ENCODE measurements at places on chromosomes 2 and 18.

DNA sequence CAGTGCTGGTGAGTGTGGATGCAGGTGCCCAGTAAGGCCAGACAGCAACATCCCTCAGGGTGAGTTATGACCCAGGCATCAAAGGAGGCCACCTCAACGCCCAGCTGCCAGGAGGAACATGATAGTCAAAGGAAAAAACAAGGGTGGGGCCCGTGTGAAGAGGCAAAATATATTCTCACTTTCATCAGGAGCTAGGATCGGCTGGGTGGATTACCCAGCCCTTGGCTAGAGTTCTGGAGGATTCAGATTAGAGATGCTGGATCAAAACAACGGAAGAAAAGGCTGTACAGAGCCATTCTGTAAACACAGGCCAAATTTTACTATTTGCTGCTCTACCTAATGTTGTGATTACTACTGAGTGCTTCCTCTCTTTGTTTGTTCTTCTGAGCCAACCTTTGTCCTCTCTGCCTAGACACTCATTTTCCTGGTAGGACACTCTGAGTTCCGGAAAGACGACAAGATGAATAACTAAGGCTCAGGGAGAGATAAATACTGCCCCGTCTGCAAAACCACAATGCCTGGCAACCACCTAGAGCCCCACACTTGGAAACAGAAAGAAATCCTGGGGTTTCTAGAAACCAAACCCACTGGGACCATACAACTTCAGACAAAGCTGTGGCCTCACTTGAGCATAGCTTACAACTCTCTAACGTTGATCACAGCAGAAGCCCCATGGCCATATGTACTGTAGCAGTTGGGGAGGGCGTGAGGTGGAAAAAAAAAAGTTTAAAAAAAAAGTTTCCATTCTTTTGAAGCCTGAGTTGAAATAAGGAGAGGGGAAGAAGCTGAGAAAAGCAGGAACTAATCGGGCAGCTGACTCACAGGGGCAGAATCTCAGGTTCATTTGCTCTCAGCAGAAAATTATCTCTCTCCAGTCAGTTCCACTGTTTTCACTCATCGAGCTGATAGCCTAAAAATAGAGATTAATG, 17.8 kb upstream of the PMAIP1 start:
- DNase-seq = no peak

DNA sequence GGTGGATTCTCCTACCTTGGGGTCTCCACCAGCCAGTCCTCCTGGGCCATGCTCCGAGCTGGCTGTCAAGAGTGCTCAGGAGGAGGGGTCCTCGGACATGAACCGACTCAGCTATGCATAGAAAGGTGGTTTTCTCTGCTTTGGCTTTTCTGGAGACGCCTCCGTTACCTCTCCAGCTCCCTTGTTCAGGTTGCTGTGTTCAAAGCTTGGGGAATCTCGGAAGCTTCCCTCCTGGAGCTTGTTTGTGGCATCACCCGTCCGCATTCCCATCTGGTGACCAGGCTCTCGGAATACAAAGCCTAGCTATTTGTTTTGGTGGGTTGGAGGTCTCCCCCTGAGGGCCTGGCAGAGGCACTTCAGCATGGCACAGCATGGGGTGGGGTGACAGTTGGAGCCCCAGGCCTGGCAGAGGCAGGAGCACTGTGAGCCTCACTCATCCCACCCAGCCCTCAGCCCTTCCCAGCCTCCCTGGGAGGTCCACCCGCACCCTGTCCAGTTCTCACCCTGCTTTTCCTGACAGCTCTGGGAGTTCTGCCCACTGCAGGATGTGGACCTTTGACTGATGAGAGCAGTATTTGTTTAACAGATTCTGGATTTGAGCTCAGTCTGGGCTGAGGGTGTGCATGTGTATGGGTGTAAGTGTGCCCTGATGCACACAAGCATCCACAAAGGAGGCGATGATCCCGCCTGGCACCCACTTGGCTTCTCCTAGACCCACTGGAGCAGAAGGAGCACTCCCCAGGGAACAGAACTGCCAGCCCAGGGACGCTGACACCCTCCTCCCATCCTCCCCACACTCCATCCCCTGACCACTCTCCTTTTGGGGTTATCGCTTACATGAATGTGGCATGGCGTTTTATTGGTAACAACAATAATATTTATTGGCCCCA, 107.3 kb upstream of the HS6ST1 start:
- no peak for DNase-seq

GRCh38 chr2:61658841-61659780, 121.0 kb upstream of the XPO1 start:
- no peak for DNase-seq

DNA sequence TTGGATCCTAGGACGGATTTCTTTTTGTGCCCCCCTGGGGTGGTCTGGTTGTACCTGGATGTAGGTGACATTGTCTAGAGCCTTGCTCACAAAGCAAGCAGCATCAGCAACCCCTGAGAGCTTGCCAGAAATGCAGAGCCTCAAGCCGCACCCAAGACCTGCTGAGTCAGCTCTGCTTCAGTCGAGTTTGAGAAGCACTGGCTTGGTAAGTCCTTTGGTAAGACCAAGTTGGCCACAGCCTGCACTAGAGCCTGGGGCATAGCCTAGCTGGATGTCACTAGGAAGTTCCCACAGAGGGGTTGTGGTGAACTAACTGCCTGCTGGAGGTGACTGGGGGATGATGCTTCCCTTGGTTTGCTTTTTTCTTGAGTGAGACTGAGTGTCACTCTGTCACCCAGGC, 6.2 kb downstream of the ABCG5 start:
- no peak for DNase-seq

- no peak for DNase-seq
Observed at GRCh38 chr2:227891673-227892072, 20.2 kb downstream of the DAW1 start.

- DNase-seq = peak; percentile 41
Observed at GRCh38 chr2:20419007-20419576, 27.8 kb upstream of the RHOB start.

GRCh38 chr18:75607701-75608100, 180.2 kb upstream of the SMIM21 start:
- no peak for DNase-seq

- no peak for DNase-seq
Observed at GRCh38 chr2:227473122-227473461, 1.1 kb downstream of the AGFG1 start.

GRCh38 chr2:200212862-200213425, 93.5 kb upstream of the SPATS2L start:
- no peak for DNase-seq

DNA sequence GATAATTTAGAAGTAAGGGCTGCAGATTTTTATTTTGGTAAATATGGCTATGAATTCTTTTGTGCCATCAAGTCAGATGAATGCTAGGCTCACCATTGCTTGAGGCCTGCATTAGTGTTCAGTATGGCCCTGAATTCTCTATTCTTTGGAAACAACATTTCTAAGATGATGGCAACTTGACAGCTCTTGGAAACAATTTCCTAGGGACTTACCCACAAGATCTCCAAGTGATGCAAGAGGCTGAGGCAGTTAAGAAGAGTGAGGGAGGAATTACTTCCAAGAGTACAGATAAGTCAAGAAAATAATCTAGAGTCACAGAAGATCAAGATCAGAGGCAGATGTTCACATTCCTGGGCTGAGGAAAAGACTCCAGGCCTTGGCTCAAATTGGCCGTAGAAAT, 129.1 kb downstream of the NRP2 start:
- no peak for DNase-seq

DNA sequence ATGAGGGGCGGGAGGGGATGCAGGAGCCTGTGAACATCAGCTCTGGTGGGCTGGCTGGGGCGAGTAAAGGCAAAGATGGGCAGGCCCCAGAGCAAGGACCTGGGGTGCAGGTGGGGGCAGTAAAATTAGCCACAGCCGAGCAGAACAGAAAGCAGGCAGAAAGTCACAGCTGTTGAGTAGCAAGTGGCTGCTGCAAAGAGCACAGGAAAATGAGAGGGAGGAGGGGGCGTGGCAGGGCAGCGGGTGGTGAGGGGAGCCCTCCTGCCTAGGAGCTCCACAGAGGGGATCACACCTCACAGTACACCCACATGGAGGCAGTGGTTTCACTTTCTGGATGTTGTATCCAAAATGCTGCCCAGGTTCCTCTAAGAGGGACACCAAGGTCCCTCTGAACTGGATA, 79.6 kb downstream of the LBH start:
- no peak for DNase-seq

All from kidney (tissue), 22 donors.